GM23338 (cell line): ENCODE measurements at places on chromosomes 16 and 17. TPM values are rescaled to one million over a fixed set of nuclear protein-coding genes. Genes with fewer than 3 reads are reported as not detected.

Gene PPP1R1B
- 1.5 and 3.4 TPM in 2 replicates for total RNA-seq

Gene KLHL10
- 0.27 and 0.42 TPM in 2 replicates for total RNA-seq

Gene ASPHD1
- 11.3 and 20.6 TPM in 2 replicates for total RNA-seq

- DNase-seq: no peak
- no peak overlapping the region for H3K27ac ChIP-seq
- no peak overlapping the region for H3K4me3 ChIP-seq
- no peaks in the 10 kb centered on the region for H3K4me1 ChIP-seq
Measured at GRCh38 chr17:149897-150584, 12.7 kb downstream of the SCGB1C2 start.

- no peaks in the 10 kb centered on the region for H3K27me3 ChIP-seq
- no peak overlapping the region for H3K27ac ChIP-seq
- no peaks in the 10 kb centered on the region for H3K36me3 ChIP-seq
- peak overlapping the region; percentile 97 for H3K4me3 ChIP-seq
- DNase-seq: no peak
- H3K4me1 ChIP-seq: peaks cover 4% of the 10 kb centered on the region
Measured at GRCh38 chr16:84503751-84504395, 586 bp downstream of the MEAK7 start.

DNA sequence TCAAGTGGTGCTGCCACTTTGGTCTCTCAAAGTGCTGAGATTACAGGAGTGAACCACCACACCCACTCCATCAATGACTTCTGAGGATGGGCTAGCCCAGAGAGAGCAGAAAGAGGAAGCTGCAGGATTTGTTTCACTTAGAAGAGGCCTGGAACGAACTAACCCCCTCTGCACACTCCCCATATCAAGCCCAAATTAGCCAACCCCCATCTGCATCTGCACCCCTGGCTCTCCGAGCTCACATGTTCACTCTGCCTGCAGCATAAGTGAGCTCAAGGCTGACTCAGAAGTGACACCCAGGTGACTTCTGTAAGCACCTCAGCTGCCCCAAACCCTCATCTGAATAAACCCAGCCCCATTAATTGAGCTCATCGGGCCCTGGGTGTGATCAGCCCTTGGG, 4.8 kb downstream of the SCNN1G start:
- DNase-seq: no peak
- peaks cover 24% of the 10 kb centered on the region for H3K27me3 ChIP-seq
- H3K27ac ChIP-seq: no peak overlapping the region
- H3K4me3 ChIP-seq: no peak overlapping the region

DNA sequence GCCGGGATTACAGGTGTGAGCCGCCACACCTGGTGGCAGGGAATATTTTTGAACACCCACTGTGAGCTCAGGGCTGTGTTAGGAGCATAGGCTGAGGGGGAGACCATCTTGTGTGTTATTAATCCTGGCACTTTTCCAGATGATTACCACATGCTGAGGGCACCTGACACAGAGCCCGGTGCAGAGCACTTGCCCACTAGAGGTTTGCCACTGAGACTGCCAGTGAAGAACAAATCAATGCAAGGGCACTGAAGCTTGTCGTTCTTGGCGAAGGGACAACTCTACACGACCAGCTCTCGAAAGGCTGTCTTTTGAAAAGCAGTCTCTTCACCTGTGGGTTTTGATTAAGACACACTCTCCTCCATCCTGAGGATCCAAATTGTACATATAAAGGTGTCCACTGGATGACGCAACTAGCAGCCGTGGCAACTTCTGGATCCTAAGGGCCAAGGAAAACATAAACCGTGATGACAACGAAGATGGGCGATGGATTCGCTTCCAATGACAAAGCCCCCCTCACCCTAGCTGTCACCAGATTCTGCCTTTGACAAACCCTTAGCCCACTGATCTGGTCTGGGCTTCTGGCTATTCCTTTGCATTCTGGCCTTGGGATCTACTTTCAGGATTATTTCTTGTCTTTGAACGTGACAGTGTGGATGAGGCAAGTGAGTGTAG, 28.7 kb downstream of the WIPI1 start:
- H3K27ac ChIP-seq: no peak overlapping the region
- no peaks in the 10 kb centered on the region for H3K27me3 ChIP-seq
- no peak for DNase-seq
- H3K4me3 ChIP-seq: no peak overlapping the region
